ENCODE measurements at places on chromosomes 13 and 19.

DNA sequence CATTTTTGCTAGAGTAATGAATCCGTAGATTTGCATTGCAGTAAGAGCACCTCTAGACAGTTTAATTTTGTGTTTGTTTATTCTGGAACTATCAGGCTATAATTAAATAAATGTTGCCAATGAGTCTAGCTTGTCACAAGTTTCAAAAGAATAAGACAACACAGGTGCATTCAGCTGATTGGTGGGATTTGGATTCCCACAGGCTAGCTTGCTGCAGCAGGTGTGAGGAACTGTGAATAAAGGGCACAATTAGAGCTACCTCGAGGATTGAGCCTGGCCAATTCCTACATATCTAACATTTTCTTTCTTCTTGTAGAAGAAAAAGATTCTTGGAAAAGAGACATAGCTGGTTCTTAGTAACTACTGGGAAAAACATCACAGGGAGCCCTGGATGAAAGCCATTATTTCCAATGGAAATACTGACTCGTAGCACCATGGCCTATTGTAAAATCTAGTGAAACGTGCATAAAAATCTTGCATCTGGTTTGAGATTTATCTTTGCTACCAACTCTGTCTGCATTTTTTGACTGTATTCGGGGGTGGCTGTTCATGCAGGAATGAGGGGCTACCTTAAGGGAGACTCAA is 360.9 kb downstream of the FGF9 start:
- no peak for DNase-seq

GRCh38 chr19:3073931-3074595 is 11.8 kb upstream of the TLE5 start:
- DNase-seq = peak; percentile 30

DNA sequence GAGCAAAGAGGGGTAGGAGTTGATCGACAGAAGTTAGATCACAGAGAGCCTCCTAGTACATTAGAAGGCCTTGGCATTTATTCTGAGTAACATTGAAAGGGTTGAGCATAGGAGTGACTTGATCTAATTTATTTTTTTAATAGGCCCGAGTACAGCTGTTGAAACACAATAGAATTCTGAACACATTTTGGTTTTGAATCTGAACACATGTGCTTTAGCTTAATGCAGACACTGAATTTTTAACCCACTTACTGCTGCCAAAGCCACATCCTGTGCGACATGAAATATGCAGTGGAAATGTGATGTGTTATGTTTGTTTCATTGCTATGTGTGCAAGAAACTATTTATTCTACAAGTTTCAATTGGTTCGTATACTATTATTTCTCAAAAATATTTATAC is 1505.9 kb downstream of the PCDH9 start:
- DNase-seq = peak; percentile 54

DNA sequence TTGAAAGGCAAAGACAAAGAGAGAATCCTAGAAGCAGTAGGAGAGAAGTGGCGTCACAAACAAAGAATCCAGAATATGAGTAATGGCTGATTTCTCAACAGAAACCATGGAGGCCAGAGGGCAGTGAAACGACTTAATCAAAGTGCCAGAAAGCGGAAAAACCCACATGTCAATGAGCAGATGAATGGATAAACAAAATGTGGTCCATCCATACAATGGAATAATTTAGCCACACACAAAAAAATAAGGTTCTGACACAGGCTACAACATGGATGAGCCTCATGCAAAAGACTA is 52.2 kb upstream of the RANBP3 start:
- peak; percentile 87 for DNase-seq

- DNase-seq = peak; percentile 87
These were observed at the start of gene WASF3 for GRCh38 chr13:26557393-26558073. Gene WASF3 (plus strand): TSS chr13:26557683. CDS start chr13:26642271, 84,588 bp downstream.

DNA sequence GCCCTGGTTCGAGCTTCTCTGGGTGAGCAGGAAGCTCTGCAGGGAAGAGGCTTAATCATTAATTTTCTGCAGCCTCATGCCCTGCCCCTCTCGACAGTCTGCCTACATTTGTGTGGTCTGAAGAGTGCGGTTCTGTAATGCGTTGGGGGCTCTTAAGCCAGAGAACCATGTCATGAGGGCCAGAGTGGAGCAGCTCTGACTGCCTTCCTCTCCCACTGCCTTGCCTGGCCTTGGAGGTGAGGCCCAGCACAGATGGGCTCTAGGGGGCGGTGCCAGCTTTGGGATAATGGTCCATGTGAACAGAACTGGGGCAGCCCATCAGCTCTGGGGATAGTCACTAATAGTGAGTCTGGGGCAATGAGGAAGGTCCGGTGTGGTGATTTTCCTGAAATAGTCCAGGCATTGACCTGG is 5.7 kb downstream of the FGF9 start:
- no peak for DNase-seq

- DNase-seq = no peak
These were observed 43.2 kb downstream of the ARHGEF7 start for GRCh38 chr13:111158136-111158805.

GRCh38 chr13:30191491-30192100 is 115.8 kb downstream of the KATNAL1 start:
- DNase-seq = peak; percentile 38

GRCh38 chr13:111280226-111280625 is 40.2 kb upstream of the TEX29 start:
- no peak for DNase-seq

GRCh38 chr13:23003446-23003845 is 177.3 kb upstream of the SGCG start:
- no peak for DNase-seq

DNA sequence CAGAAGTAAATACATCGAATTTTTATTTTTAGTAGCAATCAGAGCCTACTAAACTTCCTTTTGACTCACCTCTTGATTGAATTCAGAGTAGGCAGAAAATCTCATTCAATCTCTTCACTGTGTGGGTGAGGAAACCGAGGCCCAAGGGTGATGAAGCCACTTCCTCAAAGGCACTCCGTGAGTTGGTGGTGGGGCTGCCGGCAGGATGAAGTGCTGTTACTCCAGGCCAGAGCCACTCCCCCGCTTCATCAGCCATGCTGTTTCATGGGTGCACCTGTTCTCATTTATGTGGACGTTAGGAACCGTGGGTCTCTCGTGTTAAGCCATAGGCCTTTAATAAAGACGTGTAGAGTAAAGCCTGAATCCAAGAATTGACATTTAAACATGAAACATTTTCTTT is 13.2 kb downstream of the ING1 start:
- no peak for DNase-seq

DNA sequence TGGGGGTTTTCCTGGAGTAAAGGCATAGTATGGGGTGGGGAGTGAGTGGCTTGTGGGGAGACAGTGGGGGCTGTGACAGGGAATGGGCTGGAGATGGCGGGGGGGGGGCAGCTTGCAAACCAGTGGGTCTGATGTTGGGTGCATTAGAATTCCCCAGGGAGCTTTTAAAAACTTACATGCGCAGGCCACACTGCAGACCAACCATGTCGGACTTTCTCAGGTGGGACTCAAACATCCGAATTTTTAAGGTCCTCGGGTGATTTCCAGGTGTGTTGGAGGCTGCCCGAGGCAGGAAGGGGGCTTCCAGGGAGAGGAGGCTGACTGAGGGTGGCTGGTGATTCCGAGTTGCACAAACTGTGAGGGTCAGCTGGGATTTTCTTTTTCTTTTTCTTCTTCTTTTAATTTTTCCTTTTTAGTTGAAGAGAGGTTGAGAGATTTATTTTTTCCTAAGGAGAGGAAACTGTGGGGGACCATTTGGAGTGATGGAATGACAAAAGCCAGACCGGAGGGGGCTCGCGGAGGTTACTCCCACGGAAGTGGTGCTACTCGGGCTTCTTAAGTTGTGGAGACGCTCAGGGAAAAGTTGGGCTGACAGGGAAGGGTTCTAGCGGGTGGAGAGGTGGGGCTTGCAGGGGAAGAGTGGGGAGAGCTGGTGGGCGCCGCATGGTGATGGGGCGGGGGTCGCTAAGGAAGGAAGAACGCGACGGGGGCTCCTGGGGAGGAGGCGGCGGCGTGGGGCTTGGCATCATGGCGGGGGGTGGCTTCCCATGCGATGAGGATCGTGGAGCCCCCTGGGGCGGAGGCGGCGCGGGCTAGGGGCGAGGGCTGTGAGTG is 997 bp upstream of the CACNG8 start:
- no peak for DNase-seq

GRCh38 chr19:38384209-38385027 is 3.4 kb downstream of the GGN start:
- DNase-seq = no peak

DNA sequence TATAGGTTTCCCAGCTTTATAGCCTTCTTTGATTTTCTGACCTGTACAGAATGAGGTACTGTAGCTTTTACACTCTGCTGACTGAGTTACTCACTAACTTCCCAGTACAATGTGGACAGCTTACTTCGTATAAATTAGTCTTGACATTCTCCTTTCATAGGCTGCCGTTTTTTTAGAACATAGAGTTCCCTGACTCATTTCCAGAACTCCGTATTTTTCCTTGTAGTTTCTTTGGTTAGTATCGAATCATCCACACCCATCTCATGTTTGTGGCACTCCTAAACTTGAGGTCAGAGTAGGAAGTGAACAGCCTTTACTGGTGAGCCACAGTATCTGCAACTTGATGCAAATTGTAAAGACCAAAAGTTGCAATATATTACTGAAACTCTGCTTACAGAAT is 303.9 kb downstream of the SLITRK5 start:
- peak; percentile 88 for DNase-seq

GRCh38 chr13:106691341-106691740 is 123.4 kb upstream of the ARGLU1 start:
- no peak for DNase-seq

DNA sequence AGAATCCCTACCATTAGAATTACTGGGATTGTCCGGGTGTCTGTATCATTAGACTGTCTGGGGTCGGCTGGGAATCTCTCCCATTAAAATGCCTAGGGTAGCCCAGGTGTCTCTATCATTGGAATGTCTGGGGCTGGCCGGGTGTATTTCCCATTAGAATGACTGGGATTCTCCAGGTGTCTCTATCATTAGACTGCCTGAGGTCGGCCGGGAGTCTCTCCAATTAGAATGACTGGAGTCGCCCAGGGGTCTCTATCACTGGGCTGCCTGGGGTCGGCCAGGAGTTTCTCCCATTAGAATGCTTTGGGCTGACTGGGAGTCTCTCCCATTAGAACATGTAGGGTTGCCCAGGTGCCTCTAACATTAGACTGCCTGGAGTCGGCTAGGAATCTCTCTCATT is 1560.7 kb downstream of the UQCRFS1 start:
- no peak for DNase-seq

DNA sequence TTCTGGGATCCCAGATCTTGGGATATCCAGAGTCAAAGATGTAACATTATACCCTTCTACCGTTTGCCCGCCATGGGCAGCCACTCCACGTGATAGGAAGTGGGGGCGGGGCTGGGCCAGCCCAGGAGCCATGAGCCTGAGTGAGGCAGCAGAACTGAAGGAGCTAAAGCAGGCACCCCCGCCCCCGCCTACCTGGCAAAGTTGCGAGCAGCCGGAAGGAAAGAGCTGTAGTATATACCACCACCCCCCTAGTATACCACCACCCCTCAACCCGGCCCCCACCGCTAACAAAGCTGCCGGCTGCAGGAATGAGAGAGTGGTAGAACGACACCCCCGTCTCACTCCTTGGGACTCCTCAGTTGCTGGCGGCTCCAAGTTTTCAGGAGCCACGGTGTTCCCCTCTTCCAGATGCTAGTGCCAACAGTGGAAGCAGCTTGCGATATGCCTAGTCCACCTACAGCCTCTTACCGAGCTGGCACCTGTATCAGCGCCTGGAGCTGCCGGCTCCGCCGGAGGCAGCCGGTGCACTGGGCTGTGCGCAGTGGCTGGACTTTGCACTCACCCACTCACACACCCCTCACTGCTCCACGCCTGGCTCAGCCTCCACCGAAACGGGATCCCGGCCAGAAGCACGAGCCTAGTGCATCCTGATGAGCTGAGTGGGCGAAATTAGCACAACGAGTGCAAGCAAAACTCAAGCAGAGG is 230.7 kb upstream of the PRR20A start:
- no peak for DNase-seq

DNA sequence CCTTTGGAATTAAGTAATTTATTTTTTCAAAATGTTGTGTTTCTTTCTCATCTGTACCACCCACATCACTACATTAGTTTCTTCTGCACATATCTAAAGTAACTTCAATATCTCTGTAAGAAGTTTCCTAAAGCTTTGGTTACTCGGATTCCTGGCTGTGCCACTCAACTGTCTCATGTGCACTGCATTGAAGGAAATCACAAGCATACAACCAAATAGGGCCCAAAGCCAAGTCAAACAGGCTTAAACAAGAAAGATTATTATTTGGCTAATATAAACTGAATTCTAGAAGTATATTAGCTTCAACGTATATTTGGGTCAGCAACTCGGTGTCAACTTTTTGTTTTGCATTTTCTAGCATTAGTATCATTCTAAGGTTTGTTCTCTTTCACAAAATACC is 1647.6 kb upstream of the SPRY2 start:
- no peak for DNase-seq

- no peak for DNase-seq
These were observed 13.5 kb upstream of the IL4I1 start for GRCh38 chr19:49910179-49910578.

- DNase-seq = no peak
These were observed 1032.2 kb upstream of the SLC10A2 start for GRCh38 chr13:104098421-104098820.

- DNase-seq = no peak
These were observed 174.3 kb downstream of the IRS2 start for GRCh38 chr13:109611912-109612691.

DNA sequence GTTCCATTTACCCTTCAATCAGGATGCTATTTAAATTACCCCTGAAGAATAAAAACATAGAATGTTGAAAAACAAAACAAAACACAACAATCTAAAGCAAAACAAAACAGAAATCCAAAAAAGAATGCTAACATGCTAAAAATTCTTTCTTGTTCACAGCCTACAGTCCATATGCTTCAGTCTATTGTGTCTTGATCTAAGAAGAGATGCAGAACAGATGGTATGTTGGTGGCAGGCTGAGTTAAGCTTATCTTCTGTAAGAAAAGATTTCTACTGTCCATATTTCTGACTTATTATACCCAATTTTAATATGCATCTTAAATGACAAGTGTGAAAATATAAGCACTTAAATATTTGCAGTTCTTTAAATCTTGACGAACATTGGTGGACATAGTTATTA is 356.1 kb upstream of the SLITRK1 start:
- no peak for DNase-seq

DNA sequence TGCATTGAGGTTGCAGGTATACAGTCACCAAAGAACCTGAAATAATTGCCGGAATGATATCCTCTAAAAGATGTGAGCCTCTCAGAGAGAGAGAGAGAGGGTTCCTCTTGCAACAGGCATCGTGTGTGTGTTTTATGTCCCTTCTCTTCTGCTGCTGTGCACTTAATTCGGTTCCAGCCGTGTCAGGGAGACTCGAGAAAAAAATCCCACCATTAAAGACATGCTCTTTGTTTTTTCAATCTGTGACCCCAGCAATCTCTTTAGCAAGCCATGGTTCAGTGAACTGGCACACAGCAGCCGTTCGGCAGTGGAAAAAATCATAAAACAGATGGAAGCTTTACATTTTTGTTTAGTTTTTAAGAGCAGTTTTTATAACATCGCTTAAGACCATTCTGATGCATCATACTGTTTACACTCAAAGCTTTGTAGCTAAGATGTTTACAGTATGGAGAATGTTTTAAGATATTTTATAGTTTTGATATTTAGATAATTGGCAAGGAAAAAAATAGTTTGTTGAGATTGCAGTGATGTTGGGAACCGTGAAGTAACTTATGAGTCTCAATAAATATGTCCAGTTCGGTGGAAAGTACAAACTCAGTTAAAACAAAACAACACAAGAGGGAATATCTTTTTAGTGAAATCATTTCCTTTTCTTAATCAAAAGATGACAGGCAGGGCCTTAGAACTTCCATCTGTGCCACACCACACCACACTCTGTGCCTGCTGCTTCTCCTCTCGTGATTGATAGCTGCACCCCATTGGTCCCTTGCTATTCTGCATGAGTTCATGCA is 31.2 kb upstream of the ZNF536 start:
- DNase-seq = no peak

Measured in fibroblast of mammary gland (primary cell).